ENCODE measurements at places on chromosomes 16 and 17. TPM values are rescaled to one million over a fixed set of nuclear protein-coding genes. Genes with fewer than 3 reads are reported as not detected.

The LGALS9B gene
- not detected for total RNA-seq

The CTRB2 gene
- total RNA-seq: not detected

The OTOP2 gene
- not detected for total RNA-seq

The TVP23A gene
- total RNA-seq: not detected

The TEDC2 gene
- 5.9 TPM for total RNA-seq

The TBC1D3I gene
- not detected for total RNA-seq

The TBC1D3H gene
- total RNA-seq: not detected

The WDR45B gene
- 37.4 TPM for total RNA-seq

The CACNG3 gene
- not detected for total RNA-seq

The MT4 gene
- not detected for total RNA-seq

The NOD2 gene
- total RNA-seq: 0.16 TPM

The CCL3 gene
- total RNA-seq: not detected

The KRTAP3-2 gene
- total RNA-seq: not detected

The ESRP2 gene
- 0.16 TPM for total RNA-seq
